ENCODE measurements at places on chromosomes 7 and 10.

DNA sequence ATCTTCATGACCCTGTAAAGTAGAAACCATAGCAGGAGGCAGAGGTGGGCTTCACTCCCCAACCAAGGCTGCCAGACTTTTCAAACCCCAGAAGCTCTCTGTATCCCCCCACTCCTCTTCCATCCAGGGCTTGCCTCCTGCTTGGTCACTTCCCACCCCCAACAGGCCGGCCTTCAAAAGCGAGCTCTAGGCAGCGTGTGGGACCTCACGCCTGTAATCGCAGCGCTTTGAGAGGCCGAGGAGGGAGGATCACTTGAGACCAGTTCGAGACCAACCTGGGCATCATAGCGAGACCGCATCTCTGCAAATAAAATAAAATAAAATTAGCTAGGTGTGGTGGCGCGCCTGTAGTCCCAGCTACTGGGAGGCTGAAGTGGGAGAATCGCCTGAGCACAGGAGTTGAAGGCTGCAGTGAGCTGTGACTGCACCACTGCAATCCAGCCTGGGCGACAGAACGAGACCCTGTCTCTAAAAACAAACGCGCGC lies 743 bp upstream of the POR start:
- DNase-seq, result no peak

DNA sequence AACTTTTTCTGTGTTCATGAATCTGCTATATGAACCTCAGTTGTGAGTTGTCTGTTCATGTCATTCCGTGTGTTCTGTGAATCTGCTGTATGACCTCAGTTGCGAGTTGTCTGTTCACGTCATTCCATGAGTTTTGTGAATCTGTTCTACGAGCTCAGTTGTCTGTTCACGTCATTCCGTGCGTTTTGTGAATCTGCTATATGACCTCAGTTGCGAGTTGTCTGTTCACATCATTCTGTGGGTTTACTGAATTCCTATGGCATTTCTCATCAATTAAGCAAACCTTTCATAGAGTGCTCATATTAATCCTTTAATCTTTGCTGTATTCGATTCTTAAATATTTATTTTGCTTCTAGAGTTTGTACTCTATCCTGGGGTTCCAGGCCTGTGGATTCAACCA lies 150.6 kb downstream of the DIP2C start:
- DNase-seq, result no peak

DNA sequence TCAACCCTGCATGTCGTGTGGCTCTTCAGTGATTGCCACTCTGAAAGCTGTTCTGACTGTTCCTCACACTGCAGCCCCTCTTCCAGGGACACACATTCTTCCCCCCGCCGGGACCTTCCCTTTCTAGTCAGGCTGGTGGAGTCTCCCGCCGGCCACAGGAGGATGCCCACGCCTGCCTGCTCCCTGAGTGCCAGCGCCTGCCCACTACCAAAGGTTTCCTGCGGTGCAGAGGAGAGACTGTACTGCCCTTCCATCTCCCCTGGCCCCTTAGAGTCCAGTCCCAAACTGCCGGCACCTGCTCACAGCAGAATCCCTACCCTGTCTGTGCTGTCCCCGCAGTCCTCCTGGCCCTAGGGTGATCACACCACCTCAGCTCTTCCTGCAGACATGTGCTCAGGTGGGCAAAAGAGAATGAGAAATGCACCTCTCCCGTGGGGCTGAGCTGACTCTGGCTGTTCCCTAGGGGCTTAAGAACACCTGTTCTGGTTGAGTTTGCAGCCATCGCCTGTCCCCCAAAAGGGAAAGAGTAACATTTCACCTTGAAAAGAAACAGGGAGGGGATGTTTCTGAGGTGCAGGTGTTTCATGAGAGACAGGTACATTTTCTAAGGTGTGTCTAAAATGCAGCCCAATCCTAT lies 1.4 kb downstream of the PODXL start:
- DNase-seq, result no peak

- DNase-seq, result peak; percentile 95
Measured at GRCh38 chr7:102393467-102393866, 2.7 kb upstream of the PRKRIP1 start.

DNA sequence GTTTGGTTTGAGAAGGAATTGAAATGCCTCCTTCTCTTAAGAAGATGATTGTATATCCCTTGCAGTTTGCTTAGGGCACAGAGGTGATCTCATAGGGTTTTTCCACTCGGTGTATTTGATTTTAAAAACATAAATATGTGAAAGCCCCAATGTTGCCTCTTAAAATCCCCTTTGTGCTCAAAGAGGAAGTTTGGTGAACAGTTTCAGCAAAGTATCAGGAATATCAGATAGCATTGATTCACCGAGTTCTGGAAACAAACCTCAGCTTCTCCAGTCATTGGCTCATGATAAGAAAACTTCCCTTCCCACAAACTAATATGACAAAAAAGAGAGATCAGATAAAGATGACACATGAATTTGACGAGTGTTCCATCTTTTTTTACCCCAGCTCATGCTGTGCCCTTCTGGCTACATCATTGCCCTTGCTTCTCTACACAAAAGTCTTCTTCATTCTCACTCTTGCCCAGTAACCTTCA lies 20.1 kb upstream of the SMNDC1 start:
- DNase-seq, result no peak

GRCh38 chr10:14491811-14492210 lies 161.1 kb upstream of the FRMD4A start:
- no peak for DNase-seq

DNA sequence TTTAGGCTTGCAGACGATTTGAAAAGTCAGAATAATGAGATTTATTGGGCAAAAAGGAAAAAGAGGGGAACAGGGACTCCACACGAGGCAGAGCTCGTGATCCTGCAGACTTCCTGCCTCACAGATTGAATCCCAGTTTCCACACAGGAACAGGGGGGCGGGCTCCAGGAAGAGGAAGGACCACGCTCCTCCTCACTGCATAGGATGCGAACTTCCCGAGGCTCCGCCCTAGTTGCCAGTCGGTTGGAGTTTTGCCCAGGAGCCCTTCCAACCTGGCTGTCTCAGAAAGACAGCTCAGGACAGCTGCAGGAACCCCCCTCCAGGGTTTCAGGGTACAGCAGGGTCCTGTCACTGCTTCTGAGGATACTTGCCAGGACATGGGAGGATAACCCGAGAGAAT lies 488.3 kb upstream of the ADARB2 start:
- DNase-seq, result no peak

GRCh38 chr10:45000138-45000751 lies 478 bp upstream of the ZNF22 start:
- no peak for DNase-seq

DNA sequence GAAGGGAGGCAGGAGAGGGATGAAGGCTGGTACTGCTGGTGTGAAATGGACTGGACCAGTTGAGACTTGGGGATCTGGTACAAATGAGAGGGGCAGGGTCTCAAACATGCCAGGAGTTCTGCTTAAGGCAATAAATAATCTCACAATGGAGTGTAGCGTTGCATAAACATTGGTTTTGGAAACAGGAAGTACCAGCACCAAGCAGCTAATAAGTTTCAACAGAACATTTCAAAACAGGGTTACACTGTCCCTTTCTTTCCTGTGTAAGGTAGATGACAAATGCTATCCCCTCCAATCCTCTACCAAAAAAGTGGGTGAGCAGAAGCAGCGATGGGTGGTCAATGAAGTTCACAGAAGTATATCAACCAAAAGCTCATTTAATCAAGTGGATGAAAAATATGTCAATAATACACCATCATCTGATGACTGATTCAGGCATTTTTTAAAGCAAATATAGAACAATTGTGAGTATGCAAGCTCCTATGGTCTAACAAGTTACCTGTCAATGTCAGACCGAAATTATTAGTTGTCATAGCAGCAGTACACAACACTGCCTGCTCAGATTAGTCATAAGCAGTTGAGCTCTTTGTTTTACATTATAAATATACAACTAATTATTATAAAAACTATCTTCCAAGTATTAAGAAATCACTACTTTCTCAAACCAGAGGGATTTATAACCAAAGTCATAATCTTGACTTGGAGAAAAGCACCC lies 220.0 kb downstream of the FAM107B start:
- DNase-seq, result no peak

- no peak for DNase-seq
Measured at GRCh38 chr7:106371629-106372028, 86.8 kb upstream of the NAMPT start.

DNA sequence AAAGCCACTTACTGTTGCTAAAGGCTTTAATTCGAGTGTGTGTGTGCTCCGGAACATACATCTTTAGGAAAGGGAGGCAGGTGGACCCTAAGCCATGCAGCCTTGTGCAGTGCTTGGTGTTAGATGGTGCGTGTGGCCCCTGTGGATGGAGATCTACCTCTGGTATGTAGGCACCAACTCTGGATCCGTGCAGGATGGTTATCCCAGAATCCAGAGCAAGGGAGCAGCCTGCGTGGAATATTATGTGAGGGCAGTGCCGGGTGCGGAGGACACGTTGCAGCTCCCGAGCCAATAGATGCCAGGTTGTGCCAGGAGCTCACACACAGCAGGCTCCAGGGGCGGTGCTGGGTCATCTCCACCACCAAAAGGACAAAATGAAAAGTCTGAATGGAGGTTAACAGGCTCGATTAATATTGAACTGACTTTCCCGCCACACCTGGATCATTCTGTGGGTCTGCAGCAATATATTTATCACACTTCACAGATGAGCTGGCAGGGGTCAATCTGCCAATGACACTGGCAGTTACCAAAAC lies 143.0 kb upstream of the NPS start:
- DNase-seq, result no peak

DNA sequence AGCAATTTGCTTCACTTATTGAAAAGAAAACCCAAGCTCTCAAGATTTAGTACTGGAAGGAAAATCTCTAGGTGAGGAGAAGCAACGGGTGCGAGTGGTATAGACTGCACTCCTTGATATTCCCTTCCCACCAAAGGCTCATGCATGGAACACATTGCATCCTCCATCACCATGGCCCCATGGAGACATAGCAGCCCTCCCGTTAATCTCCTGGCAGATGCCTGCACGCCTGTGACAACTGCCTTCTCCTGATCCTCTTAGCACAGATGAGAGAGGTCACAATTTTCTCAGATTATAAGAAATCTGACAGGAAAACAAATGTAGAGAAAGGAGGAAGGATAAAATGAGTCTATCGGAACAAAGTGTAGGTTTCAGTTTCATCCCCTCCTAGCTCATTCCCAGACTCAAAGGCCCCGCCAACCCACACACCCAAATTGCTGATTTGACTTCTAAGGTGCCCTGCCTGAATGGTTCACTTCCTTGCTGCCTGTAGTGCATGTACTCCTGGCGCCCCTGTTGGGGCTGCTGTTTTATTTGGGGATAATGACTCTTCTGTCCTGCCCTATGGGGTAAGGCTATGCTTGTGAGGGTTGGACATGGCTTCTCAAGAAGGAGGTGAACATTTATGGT lies 50.0 kb downstream of the PLXNA4 start:
- DNase-seq, result no peak

- no peak for DNase-seq
Measured at GRCh38 chr10:2464483-2464882, 602.9 kb upstream of the PFKP start.

DNA sequence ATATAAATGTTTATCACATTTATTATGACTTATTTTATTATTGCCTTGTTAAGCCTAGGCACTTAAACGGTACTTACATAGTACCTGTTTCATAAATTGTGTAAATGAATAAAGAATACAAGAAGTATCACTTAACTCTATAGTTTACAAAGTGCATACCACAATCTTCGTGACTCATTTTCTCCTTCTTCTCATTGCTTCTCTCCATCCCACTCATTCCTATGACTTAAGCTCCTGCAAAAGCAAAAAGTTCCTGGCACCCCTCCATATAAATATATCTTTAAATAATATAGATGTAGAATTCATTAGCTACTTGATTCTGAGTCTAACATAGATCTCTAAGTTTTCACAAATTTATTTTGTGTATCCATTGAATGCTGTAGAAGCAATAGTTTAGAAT lies 1382.0 kb upstream of the CELF2 start:
- DNase-seq, result no peak
